Activated naive CD4-positive, alpha-beta T cell treated with anti-CD3 and anti-CD28 coated beads, Interleukin-2, amount 50 U/mL, for 16 hours (primary cell): ENCODE measurements at places on chromosomes 5 and 9.

- DNase-seq = no peak
Measured at GRCh38 chr9:91360551-91361290, 997 bp downstream of the AUH start.

DNA sequence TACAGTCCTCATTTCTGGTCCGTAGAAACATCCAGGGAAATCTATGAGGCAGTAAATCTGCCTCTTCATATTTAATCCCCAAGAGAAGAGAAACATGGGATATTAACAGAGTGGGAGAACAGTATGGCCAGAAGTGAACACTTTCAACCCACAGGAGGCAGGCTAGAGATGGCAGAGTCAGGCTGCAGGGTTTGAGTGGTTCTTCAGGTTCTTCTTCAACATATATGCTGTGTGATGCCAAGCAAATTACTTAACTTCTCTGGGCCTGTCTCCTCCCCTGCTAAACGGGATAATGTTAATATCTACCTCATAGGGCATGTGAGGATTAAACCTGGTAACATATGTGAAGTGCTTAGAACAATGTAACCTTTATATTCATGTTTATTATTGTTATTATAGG lies 321.8 kb downstream of the PSAT1 start:
- no peak for DNase-seq

DNA sequence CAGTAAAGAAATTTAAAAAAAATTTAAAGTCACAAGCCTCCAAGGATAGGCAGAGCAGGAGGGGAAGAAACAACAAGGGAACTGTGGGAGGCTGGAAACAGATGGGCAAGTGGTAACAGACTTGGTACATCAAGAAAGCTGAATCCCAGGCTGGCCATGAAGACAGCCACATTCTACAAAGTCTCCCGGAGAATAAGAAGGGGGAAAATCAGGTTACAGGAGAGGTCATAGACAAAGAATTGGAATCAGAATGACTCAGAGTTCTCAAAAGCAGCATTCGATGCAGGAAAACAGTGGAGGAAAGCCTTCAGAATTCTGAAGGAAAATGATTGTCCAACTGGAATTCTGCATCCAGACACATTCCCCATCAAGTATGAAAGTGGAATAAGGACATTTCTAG lies 129.7 kb downstream of the ADAMTS2 start:
- DNase-seq = no peak

DNA sequence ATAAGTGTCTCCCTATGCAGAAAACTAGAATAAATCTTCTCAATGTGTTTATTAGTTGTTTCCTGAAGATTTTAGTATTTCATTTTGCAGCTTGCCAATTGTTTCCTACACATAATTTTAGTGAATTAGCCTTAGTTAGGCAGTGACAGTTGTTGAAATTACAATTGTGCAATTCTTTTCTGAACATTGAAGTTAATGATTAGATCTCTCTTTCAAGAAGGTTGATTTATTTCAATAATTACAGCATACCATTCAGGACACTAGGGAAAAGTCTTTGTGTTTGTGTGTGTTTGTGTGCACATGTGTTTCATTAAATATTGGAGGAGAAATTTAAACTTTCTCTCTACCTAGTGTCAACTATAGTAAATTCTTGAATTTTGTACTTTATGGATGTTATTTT lies 199.6 kb upstream of the MPDZ start:
- DNase-seq = no peak

GRCh38 chr9:125239631-125240597 lies 1.2 kb downstream of the HSPA5 start:
- DNase-seq = no peak

- DNase-seq = no peak
Measured at GRCh38 chr9:114365194-114365593, 22.6 kb downstream of the AKNA start.

DNA sequence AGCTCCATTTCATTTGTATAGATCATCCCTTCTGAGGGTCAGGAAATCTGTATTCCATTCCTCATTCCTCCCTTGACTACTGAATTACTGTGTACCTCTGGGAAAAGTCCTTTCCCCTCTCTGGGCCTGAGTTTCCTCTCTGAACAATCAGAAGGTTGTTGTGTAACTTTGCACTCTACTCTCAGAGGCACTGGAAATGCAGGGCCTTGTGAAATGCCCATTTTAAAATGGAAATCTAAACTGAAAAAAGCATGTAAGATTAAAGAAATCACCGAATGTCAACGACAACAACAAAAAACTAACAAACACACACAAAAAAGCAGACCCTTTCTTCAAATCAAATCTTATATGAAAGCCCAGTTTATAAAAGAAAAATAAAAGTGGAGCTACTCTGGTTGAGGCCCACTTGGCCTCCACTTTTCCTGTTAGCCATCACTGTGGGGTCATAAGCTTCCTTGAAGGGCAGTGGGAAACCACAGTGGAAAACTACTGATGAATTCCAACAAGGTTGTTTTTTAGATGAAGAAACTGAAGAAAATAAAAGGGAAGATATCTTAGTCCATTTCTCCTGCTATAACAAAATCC lies 21.6 kb upstream of the GRPEL2 start:
- no peak for DNase-seq

GRCh38 chr9:97046228-97046627 lies 7.3 kb upstream of the CTSV start:
- DNase-seq = no peak
